Upper lobe of right lung (tissue), 1 donor: ENCODE measurements at places on chromosomes 12 and 14. TPM values are rescaled to one million over a fixed set of nuclear protein-coding genes. Genes with fewer than 3 reads are reported as not detected.
A peak's percentile ranks its signal among the peaks of the same experiment; 100 is the strongest.

Gene GSG1
- total RNA-seq: not detected

DNA sequence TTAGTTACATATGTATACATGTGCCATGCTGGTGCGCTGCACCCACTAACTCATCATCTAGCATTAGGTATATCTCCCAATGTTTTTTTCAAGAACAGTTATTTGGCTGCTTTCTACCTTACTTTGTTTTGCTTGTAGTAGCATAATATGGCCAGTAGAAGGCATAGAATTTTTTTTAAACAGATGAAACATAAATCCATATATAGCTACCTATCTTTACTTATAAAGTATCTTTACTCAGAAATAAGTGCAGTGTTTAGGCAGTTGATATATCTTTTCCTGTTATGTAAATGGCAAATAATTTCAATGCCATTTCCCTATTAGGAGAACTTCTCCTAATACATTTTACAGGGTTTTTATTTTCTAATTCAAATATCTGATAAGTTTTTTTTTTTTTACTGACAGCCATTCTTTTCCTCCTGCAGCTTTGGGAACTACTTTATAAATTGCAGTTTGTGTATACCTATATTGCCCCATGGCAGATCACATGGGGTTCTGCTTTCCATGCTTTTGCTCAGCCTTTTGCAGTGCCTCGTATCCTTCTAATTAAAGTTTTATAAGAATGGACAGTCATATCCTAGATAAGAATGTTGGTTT, 143.1 kb downstream of the PCNX1 start:
- DNase-seq: no peak

GRCh38 chr12:3527181-3527580, 36.2 kb downstream of the PRMT8 start:
- DNase-seq: no peak

GRCh38 chr14:51744372-51745130, 92.8 kb downstream of the FRMD6 start:
- no peak for DNase-seq

DNA sequence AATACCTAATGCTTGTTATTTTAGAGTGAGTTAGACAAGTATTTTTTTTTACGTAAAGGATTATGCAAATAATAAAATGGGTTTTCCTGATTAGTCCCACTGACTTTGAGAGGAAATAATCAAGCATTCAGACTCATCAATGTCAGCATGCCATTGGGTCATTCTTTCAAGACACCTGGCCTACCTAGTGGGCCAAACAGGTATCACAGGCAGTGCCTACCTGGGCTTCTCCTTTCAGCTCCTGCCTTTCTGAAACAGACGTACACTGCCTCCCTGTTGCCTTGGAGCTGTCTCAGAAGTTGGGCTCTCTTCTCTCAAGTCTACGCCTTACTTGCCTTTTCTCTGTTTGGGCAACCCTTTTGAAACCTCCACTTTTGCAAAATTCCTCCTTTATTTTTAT, 545.6 kb downstream of the SNAPC1 start:
- DNase-seq: no peak

Gene CBLN3
- total RNA-seq: 2.9 TPM

GRCh38 chr14:41925409-41925808, 318.7 kb downstream of the LRFN5 start:
- no peak for DNase-seq

DNA sequence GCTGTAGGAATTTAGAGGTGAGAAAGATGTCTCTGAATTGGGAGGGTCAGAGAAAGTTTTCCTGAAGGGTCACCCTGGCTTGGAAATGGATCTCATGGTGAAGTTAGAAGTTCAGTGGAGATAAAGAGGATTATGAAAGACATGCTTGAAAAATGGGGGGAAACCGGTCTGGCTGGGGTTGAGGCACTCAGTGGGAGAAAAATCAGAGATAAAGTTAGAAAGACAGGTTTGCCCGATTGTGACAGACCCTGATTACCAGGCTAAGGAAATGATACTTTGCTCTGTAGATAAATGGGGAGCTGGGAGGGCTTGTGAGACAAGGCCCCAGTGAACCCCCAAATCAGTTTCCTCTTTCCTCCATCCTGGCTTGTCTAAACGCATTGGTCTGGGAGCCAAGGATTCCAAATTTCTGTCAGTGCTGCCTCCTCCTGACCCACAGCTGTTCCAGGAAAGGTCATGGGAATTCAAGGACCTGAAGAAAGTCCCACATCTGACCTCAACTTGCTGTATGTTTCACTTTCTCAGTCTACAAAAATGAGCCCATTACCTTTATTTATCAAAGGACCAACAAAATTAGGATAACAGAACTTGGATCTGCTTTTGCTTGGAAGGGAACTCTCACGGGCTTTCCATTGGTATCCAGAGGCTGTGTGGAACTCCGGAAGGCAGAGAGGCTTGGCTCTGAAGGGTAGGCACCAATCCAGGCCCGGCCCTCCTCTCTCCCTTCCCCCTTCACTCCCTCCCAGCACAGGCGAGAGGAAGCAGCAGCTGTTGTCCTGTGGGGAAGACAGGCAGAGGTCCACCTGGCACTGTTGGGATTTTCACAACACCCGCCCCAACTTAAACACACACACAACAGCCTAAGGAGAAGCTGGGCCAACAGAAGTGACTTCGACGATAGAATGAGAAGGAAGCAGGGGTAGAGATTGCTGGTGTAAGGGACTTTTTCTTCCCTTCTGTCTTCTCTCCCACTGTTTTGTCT, 3.4 kb upstream of the RNASE7 start:
- peak; percentile 75 for DNase-seq

DNA sequence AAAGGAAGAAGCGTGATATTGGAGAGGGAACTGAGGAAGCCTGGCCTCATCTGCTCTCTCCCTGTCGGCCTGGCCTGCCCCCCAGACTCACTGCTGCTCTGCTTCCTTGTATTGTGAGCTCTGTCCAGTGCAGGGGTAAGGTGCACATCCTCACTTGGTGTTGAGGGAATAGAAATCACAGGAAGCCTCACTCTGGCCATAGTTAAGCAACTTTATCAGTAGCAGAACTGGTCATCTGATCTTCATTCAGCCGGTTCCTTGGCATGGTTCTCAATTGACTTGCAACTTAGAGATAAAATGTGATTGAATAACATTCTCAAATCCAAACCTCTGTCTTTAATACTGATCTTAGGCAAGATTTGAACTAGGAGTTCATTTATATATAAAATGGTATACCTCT, 11.5 kb upstream of the CCDC175 start:
- no peak for DNase-seq

DNA sequence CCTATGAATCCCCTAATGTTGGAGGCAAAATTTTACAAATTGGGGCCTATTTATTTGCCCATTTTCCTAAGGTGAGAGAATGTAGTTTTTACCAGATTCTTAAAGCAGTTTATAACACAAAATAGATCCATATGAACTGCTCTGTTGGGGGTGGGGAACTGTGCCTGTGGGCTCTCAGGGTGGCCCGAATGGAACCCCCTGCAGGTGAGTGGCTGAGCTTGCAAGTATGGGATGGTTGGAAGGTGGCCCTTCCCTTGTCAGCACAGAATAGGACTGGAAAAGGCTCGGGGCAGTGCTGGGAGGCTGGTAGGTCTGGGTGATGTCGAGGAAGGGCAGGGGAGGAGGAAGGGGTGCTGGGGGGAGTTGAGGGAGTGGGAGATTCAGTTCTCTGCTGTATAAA, 4.9 kb downstream of the VSX2 start:
- no peak for DNase-seq

DNA sequence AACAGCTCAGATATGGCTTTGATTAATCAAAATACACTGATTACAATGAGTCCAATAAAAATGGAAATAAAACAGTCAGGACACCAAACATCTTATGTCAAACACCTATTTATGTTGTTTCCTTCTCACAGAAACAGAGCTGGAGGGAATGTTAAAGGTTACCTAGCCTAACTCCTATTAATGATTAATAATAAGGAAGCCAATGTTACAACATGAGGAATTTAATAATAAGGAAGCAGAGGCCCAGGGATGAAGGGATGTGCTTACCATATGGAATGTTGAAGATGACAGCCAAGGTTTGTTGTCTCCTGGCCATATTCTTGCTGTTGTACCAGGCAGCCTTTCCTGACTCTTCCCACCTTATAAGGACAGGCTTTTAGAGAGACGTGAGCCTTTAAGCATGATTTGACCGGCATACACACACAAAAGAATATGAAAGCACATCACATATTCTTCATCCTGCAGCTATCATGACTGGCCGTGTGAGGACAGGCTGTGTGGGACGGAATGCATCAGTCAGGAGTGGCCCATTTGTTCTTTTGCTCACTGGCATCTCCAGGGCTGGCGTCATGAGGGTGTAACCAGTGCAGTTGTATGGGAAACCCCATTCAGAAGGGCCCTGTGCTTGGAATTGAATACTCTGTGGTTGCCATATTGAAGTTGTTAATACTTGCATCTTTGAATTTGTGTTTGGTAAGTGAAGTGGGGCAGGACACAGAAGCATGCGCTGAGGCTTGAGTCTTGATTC, 3.1 kb upstream of the GPRC5D start:
- no peak for DNase-seq
